ENCODE measurements at places on chromosomes 3 and 15. TPM values are rescaled to one million over a fixed set of nuclear protein-coding genes. Genes with fewer than 3 reads are reported as not detected.
A peak's percentile ranks its signal among the peaks of the same experiment; 100 is the strongest.

DNA sequence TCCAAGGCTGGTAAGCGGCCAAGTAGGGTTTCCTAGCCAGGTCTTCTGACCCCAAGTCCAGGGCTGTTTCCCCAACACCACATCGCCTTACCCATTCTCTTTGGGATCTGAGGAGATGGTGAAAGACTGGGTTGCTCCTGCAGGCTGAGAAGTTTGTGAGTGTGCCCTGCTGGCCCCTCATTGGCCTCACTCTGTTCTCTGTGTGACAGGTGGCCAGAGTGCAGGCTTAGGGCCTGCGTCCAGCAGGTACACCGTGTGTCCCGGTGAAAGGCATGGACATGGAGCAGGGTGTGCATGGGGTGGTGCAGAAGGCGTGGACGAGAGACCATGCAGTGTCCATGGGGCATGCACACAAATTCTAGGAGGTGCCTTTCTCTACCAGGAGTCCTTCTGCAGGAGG, 91.3 kb downstream of the DGKG start:
- DNase-seq = no peak

ITIH3 gene
- not detected for total RNA-seq

DNA sequence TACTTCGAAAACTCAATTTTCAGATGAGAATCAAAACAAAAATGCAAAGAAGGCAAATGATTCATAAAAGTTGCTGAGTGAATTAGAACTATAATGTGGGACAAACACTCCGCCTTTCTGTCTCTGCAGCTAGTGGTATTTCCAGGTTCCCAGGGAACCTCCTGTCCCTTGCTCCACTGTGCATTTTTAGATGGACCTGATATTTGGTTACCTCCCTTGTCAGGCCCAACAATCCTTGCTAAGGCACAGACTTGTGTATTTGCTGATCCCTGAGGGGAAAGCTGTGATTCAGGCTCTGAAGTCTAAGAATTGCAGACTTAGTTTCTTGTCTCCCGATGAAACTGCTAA, 162.7 kb downstream of the LPP start:
- no peak for DNase-seq

GRCh38 chr3:46946856-46947545, 29.5 kb downstream of the CCDC12 start:
- peak; percentile 84 for DNase-seq

GPR15 gene
- total RNA-seq = 2.8 TPM

GRCh38 chr15:36256404-36256807, 323.0 kb upstream of the CDIN1 start:
- no peak for DNase-seq

DNA sequence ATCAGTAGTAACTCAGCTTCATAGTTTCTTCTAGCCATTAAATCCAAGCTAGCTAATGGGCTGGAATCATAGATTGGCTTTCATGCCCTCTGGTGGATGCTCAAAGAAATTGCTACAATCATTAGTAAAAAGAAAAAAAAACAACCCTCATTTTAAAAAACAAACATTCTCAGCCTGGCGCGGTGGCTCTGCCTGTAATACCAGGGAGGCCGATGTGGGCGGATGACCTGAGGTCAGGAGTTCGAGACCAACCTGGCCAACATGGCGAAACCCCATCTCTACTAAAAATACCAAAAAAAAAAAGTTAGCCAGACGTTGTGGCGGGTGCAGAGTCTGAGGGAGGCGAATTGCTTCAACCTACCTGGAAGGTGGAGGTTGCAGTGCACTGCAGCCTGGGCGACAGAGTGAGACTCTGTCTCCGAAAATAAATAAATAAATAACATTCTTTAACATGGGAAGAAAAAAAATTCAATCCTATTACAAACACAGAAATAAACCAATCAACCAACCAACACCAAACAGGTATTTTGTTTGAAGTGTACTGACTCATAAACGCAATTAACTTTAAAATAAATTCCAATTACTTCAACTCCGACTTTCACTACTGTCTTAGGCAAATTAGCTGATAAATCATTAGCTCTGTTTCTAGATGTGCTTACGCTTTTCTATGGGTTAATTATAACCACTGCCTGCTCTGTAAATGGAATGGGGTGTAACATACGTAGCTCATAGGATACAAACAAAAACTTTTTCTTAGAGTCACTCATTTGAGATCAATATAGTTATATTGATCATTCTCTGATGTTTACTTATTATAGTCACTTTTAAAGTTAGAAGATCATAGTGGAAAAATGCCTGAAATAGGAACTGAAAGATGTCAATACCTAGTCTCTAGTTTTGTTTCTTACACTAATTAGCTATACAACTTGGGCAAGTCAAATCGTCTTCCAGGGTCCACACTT, 24.9 kb downstream of the TMEM207 start:
- DNase-seq = peak; percentile 66

DNA sequence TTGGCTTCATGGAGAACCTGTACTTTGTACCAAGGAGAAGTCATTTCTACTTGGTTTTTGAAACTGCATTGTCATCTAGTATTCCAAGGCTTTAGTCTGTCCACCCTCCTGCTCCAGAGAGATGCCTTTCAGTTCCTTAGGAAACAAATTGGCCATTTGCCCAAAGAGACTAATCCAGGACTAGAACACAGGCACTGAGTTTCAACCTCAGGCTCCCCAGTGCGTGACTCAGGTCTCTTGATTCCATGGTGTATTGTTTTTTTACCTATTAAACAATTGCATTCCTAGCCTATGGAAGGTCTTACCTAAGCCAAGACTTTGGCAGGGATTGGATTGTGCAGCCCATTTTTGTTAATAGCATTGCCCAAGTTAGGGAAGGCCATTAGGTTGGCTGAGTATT, 214.8 kb upstream of the CTDSPL start:
- no peak for DNase-seq

DNA sequence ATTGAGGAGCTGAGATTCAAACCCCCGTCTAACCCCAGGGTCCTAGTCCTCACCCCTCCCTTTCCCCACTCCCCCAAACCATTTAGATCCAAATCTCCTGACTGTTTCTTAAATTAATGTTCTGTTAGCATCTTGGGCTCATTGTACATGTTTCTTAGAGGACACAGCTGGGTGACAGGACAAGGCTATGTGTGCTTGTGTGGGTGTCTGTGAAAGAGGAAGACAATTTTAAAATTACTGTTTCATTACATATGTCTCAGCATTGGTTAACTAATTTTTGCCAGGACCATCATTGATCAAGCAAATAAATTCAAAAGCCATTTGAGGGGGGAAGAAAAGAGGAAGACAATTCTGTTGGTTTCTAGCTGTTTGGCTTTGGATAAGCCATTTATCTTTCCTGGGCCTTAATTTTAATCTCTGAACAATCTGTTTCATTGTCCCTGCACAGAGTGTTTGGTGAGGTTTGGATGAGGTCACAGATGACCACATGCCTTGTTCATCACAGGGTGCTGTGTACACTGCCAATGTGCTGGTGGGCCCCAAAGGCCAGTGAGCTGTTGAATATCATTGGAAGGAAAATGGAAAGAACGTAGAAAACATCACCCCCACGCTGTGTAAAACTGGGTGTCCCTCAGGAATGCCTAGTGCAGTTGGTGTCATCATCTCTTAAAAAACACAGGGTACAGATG, 51.9 kb downstream of the RPLP1 start:
- no peak for DNase-seq

DNA sequence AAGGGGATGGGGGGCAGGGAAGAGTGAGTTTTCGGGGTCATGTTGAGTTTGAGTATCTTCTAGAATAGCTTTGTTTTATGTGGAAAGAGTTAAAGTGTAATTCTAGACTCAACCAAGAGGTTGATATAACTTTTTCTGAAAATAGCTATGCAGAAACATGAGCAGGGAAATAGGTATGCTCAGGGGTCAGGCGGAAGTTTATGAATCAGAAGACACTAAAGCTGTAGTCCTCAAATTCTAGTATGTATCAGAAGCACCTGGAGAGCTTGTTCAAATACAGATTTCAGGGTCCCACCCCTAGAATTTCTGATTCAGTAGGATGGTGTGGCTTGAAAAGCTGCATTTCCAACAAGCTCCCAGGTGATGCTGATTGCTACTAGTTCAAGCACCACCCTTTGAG, 37.6 kb upstream of the UBE2E2 start:
- DNase-seq = no peak

- DNase-seq = peak; percentile 73
These were observed 46.2 kb upstream of the PRTG start for GRCh38 chr15:55789066-55789660.

DNA sequence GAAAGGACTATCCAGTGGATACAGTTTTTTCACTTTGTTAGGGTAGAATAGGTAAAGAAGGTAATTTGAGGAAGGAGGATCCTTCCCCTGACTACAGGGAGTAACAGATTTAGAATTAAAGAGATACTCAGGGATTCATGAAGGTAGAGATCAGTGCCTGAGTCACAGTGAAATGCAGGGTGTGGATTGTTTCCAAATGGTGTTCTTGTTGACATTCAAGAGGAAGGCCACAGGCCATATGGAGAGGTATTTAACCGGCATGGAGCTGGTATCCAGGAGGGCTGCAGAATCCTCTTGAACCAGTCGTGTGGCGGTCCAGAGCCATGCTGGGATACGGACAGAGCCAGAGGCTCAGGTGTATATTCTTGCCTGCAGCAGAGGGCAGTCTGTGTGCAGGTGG, 28.2 kb downstream of the GYG1 start:
- no peak for DNase-seq

KNSTRN gene
- total RNA-seq = 59.8 TPM

GRCh38 chr3:43035801-43036365, 56.8 kb downstream of the GASK1A start:
- no peak for DNase-seq

- no peak for DNase-seq
These were observed 7.7 kb downstream of the NCKIPSD start for GRCh38 chr3:48678056-48678455.

DNA sequence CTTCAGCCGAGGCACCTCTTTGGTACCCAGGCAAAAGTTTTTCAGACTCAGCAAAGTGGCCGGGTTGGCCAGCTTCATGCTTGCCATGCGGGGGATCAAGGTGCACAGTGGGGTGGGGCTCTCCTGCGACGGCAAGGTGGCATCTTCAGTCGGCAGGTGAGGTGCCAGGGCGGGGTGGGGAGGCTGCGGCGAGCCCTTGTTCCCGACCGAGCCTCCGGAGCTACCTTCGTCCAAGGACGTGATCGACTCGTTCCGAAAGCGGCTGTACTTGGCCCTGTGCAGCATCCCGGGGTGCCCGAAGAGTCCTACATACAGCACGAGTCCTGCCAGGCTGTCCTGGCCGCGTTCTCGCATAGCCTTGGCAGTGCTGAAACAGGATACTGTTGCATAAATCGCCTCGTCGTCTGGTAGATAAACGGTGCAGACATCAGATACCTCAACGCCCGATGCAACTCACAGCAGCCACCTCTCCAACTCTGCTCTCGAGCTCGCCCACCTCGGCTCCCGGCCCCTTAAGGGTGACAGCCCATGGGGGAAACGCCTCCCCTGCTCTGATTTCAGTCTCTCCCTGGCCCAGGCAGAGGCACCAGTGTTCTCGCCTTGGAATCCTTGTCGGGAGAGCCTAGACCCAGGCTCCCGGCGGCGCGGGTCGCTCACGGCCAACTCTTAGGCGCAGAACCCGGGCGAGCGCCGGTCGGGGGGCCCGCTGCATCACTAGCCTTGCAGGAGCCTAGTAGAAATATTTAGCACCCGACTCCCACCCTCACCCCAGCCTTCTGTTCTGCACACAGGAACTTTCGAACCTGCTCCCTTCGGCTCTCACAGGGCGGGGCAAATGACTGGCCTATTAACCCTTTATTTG, 826 bp downstream of the SHC4 start:
- DNase-seq = no peak

TMEM202 gene
- not detected for total RNA-seq

DNA sequence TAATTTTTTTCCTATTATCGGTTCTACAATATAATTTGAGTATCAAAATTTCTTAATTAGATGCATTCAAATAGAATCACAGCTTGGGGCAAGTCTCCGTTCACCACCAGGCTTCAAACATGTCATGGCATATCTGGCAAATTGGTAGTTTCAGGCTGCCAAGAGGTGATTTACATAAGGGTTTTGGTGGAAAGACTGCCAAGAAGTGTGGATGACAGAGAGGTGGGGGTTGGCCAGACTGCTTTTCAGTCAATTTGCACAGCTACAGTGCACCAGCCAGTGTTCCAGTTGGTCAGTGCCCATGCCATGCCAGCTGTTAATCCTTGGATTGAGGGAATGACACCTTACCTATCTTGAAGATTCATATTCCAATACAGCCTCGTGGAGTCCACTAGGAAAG, 8.4 kb upstream of the GSK3B start:
- DNase-seq = no peak

GRCh38 chr3:46615050-46615775, 2.9 kb downstream of the FAM240A start:
- DNase-seq = no peak

DNA sequence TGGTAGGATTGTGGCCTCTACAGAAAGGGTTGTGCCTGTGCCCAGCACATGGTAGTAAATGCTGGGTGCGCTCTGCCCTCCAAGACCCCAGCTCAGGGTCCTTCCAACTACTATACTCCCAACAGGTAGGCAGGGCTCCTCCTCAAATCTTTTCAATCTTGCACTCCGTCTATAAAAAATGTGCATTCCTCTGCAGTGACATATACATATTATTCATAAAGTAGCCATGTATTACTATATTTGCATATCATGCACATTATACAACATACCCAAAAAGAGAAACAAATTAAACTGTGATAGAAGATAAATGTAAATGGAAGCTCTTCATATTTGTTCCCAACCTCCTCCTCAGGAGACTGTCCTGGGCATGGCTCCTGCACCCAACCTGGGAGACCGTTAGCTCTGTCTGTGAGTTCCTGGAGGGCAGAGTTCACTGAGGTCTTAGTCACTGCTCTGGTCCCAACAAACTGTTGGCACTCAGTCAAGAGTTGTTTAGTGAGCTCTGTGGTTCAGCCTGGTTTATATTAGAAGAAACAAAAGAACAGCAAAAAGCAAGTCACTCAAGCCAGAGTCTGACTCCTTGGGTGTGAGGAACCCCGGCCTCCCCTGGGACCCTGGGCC, 47.7 kb upstream of the GRIP2 start:
- DNase-seq = no peak

GRCh38 chr15:41018534-41018933, 65.3 kb downstream of the CHAC1 start:
- DNase-seq = no peak

GRCh38 chr15:86193716-86194380, 114.2 kb downstream of the AGBL1 start:
- DNase-seq = no peak

- no peak for DNase-seq
These were observed 110.5 kb upstream of the RAP2B start for GRCh38 chr3:153051427-153052095.

CEP70 gene
- total RNA-seq = 8.3 TPM

GOLGA8T gene
- not detected for total RNA-seq

- DNase-seq = no peak
These were observed 62.2 kb downstream of the PFN2 start for GRCh38 chr3:149908424-149908957.

ZNF860 gene
- total RNA-seq = not detected

Data from activated CD4-positive, alpha-beta memory T cell treated with anti-CD3 and anti-CD28 coated beads for 36 hours (primary cell).